Aorta (tissue), 5 donors: ENCODE measurements at places on chromosomes 1 and 21. TPM values are rescaled to one million over a fixed set of nuclear protein-coding genes. Genes with fewer than 3 reads are reported as not detected.
A peak's percentile ranks its signal among the peaks of the same experiment; 100 is the strongest.

Gene GJA4
- 45.4 TPM for total RNA-seq

Gene HSF2BP
- total RNA-seq: 0.51 TPM

Gene MPL
- 0.18 TPM for total RNA-seq

Gene FASLG
- not detected for total RNA-seq

Gene FMO5
- 5.8 TPM for total RNA-seq

Gene KCNJ6
- total RNA-seq: 0.16 TPM

Gene OR2G6
- not detected for total RNA-seq

Gene LCE6A
- not detected for total RNA-seq

Gene OXCT2
- 1.3 TPM for total RNA-seq

Gene PEAR1
- 17.4 TPM for total RNA-seq

Gene ACTN2
- 40.5 TPM for total RNA-seq

Gene CFHR3
- 1.2 TPM for total RNA-seq

Gene GSTM5
- 23.4 TPM for total RNA-seq

- no peak for DNase-seq
Observed at GRCh38 chr1:93093332-93094006, 14.4 kb downstream of the MTF2 start.

GRCh38 chr1:25707280-25708016 lies 90.9 kb downstream of the MAN1C1 start:
- no peak for DNase-seq

GRCh38 chr1:25784575-25785051 lies 15.4 kb upstream of the SELENON start:
- DNase-seq: no peak

DNA sequence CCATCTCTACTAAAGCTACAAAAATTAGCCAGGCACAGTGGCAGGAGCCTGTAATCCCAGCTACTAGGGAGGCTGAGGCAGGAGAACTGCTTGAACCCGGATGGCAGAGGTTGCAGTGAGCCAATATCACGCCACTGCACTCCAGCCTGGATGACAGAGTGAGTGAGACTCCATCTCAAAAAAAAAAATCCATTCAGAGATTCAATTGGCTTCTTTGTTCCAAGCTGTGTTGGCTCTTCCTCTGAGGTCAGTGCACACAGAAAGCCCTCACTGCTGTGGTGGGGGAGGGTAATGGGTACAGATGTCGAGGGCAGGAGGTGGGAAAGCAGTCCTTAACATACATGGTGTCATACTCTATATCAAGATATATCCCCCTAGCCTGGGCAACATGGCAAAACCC lies 14.7 kb downstream of the TIE1 start:
- no peak for DNase-seq

DNA sequence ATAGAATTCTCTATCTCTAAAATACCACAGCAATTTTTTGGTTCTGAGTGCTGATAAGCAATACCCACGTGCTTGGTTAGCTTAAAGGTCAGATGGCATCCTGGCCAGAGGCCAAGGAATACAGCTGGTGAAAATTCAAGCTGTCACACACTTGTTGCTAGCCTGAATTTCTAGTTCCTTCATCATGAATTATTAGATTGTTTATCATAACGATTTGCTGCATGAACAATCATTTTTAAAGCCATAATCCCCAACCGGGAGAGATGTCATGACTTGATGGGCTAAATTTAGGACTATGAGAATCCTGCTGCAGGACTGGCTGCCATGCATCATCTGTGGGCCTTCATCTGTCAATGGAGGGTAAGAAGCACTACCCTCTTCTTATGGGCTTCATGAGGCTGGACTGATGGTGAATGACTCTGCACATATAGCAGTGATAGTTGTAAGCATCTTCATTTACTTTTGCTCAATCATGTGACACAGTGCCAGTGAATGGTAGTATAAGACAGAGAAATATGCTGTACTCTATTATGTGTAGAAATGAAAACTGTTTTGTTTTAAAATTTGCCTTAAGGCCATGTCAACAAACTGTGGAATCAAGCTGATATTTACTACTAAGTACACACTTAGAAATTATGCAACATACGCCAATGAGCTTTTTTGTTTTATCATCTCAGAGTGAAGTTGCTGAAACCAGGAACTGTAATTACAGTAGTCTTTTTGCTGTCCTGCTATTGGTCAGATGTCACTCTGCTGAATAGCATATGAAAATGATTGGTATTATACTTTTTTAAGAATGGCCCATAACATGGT lies 80.5 kb upstream of the RALGPS2 start:
- no peak for DNase-seq

GRCh38 chr1:37306871-37307270 lies 167.5 kb upstream of the ZC3H12A start:
- no peak for DNase-seq

GRCh38 chr1:65991694-65992093 lies 199.0 kb downstream of the PDE4B start:
- DNase-seq: no peak

- no peak for DNase-seq
Observed at GRCh38 chr1:243595527-243596210, 254.4 kb downstream of the AKT3 start.

- DNase-seq: no peak
Observed at GRCh38 chr1:31593136-31593665, 16.9 kb downstream of the TINAGL1 start.

GRCh38 chr21:27429710-27430341 lies 462.9 kb upstream of the ADAMTS5 start:
- DNase-seq: no peak

- peak; percentile 92 for DNase-seq
Observed at GRCh38 chr1:18922319-18922726, 20.0 kb upstream of the ALDH4A1 start.

GRCh38 chr1:235841938-235842545 lies 24.7 kb downstream of the LYST start:
- no peak for DNase-seq

DNA sequence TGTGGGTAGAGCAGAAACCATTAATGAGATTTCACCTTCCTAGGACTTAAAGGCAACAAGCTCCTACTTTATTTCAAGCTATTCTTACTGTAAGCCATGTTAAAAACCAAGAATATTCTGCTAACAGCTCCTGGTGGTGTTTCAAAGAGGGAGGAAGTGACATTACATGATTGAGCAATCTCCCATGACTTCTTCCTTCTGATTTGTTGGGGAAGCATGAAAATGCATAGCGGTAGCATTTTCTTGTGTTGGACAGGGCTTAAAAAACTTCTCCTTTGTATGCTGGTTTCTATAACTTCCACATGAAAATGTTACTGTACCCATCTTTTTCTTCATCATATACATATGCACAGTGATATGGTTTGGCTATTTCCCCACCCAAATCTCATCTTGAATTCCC lies 297.0 kb upstream of the SNX7 start:
- no peak for DNase-seq

DNA sequence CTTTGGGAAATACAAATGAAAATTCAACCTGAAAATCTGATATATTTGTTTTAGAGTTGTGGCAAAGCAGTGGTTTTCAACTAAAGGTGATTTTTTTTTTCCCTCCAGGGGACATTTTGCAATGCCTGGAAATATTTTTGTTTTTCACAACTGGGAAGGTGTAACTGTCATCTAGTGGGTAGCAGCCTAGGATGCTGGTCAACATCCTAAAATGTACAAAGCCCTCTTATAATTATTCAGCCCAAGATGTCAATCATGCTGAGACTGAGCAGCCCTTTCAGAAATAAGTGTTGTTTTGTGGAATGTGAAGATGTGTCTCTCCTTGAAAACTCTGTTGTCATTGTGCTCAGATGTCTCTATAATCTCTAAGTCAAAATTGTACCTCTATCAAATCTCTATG lies 95.2 kb upstream of the NCAM2 start:
- DNase-seq: no peak

DNA sequence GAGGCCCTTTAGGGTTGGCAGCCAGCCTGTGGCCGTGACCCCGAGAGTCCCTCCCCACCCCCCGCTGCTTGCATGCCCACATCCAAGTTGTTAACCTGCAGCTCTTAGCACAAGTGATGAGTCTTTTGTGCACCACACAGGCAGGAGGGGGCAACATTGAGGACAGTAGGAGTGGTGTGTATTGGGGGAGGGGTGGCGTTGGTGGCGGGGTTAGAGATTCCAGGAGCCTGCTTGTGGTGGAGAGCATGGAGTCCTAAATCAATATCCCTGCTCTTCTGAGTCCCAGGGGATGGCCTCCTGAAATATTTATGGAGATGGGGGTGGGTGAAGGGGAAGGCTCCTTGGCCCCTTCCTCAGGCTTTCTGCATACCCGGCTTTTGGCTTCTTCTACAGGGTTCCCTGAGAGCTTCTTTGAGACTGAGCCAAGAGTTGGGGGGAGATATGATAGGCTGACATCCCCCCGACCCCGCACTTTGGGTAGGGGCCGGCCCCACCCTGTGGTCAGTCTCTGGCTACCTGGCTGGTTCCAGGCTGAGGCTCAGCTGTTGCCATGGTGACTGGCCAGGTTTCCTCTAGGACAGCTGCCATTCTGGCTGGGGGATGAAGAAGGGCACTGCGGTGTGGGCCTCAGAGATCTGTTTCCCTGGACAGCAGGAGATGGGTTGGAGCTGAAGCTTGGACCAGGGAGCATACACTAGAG lies 5.0 kb downstream of the CHRNB2 start:
- no peak for DNase-seq

DNA sequence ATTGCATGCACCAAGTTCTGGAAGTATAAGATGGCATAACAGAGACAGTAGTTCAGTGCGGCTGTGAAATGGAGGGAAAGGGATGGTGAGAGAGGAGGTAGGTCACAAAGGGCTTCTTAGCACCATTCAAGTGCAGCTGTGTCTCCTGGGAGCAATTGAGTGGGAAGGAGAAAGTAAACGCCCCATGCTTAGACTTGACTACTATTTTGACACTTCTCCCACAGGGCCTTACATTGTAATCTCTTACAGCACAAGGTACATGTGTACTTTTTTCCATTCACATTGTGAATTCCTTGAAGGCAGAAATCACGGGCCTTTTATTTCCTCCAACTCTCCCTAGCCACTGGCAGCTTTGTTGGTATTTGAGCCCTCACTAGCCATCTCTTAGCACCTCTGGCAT lies 239.6 kb upstream of the FOXD3 start:
- no peak for DNase-seq

DNA sequence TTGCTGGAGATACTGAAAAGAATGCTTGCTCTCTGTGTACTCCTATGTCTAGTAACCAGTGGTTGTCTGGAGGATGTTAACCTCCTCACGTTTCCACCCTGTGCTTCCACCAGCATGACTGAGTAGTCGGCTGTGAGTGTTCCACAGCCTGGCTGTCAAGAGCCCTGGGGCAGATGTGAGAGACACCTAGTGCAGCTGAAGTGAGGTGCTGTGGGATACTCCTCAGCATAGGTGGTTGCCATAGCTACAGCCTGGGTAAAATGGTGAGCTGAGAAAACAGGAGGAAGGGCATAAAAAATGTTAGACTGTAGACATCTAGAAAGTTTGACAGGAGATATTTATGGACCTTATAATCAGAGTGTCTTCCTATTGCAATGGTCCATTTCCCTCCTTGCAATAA lies 15.8 kb downstream of the IVL start:
- no peak for DNase-seq

GRCh38 chr1:27332536-27333281 lies 9.1 kb upstream of the SYTL1 start:
- no peak for DNase-seq

DNA sequence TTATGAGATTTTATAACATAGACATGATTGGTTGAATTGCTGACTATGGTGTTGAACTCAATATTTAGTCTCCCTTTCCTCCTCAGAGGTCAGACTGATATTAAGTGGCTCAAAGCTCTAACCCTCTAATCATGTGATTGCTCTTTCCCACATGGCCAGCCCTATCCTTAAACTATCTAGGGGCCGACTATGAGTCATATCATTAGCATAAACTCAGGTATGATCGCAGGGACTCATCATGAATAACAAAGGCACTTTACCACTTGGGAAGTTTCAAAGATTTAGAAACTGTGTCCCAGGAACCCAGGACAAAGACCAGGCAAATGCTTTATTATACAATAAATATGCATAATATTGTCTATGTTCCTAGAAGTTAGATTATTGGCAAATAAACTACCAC lies 894.6 kb upstream of the NEGR1 start:
- DNase-seq: no peak

DNA sequence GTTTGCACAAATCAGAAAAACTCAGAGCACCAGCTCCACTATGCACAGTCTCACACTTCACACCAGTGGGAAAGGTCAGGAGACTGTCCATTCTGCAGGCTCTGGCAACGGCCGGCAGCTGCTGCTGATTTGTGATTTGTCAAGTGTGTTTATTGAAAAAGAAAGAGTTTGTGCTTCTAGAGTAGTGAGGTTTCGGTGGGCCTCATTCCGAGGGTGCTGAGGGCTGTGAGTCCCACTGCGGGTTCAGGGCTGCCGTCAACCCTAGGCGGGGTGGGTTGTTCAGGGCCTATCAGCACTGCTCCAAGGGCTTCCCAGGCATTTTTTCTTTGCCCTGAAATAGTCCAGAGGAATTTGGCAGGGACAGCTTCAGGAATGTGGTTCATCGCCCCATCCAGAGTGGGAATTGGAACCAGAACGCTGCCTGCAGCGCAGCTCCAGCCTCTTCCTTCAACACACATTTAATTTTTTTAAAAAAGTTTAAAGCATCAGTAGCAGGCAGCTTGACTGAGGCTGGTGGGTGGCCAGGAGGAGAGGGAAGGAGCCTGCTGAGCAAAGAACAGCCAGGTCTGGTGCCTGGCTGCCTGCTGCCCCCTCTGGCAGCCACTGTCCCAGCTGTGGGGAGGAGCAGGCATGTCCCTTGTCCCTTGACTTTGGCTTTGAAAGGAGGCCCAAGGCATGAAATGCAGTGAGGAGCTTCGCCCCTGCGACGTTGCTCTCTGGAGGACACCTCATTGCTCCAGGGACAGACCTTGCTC lies 19.7 kb downstream of the STUM start:
- DNase-seq: no peak

DNA sequence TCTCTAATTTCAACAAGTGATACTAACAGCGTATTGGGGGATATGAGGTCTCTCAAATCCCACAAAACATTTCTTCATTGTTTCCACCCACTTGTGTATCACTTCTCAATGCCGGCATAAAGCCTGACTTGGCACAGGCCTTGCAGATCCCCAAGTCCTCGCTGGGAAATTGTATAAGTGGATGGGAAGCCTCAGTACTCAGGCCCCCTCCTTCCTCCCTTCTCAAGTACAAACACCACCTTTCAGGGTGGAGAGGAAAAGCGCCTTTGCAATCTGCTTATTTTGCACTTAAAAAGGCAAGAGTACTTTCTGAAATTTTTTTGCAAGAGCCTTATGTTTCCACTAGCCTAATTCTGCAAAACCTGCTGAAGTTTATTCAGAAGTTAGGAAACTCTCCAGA lies 25.8 kb upstream of the KLHDC8A start:
- DNase-seq: no peak

- DNase-seq: no peak
Observed at GRCh38 chr1:60895252-60895651, 187.1 kb upstream of the NFIA start.

DNA sequence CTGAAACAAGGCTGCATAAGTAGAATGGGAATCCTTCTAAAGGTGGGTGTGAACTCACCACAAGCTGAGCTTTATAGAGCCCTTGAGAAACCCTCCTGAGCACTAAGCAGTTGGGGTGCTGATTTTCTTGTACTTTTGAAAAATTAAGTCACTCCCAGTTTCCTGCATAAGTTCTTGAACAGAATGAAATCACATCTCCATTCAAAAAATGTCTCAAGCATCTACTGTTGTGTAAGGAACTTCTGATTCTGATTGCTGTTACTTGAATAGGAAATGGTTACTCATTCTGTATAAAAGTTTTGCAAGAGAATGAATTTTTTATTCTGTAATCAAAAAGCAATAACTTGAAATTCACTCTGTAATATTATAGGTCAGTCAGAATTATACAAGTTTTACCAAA lies 50.8 kb upstream of the WNT2B start:
- no peak for DNase-seq
